RCC 7860 (cell line): ENCODE measurements at places on chromosomes 4 and X.

- DNase-seq, result no peak
These were observed 91.5 kb upstream of the ZNF827 start for GRCh38 chr4:146029939-146030710.

GRCh38 chrX:79176028-79176427, 31.5 kb downstream of the GPR174 start:
- DNase-seq, result no peak

DNA sequence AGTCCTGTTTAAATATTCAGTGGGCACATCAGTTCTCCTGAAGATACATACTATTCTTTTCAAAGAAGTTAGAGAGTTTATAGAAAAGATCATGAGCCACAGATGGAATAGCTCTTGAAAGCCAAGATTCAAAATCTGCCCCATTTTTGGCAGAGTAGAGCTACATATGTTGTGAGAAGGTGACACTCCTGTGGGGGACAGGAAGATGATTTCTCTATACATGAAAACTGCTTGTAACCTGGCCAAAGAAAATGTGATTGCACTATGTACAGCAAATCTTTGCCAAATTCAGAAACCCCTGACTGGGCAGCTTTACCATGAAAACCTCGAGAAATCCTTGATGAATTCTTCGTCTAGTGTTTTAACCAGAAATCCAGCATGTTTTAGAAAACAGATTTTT, 44.9 kb downstream of the GPM6A start:
- no peak for DNase-seq

GRCh38 chr4:4388836-4389575, 2.1 kb downstream of the NSG1 start:
- DNase-seq, result no peak

DNA sequence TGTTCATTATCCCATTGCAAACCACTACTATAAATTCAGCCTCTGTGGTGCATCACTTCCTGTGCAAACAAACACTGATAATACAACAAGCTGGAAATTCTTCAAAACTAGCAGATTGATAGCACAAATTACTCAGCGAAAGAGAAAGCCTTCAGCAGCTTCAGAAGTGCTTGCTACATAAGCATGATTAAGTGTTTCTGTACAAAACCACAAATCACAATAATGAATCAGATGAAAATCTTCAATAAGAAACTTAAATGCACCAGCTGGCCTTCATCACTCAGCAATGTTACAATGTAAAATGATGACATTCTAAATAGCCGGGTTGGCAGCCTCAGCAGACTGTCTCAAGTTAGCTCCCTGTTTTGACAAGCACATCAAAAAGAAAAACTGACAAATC, 262.2 kb downstream of the SPOCK3 start:
- no peak for DNase-seq

DNA sequence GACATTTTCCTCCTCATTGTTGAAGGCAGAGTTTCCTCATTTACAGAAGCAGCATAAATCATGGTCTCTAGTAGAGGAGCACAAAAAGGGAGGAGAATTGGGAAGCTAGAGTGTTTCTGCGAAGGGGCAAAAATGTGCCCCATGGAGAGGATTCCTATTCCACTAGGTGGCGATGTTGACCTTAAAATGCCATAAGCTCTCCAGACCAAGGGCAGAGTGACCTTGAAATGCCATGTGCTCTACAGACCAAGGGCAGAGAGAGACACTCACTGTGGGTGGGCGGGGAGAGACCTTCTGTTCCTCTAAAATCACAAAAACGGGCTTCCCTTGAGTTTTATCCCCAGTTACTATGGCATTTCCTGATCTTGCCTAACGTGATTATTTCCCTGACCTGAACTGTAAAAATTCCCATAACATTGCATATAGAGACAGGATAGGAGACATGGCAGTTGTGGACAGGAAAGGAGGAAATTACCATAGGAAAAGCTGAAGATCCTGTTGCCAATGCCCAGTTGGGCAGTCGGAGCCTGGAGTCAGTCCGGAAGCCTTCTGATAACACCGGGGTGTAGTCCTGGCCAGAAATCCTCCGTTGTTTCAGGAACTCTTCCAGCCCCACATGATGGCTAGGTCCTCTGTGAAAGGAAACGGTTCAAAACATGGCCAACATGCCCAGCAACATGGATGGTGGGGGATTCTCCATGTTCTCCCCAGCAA, 567.7 kb downstream of the MAGEB5 start:
- DNase-seq, result no peak

DNA sequence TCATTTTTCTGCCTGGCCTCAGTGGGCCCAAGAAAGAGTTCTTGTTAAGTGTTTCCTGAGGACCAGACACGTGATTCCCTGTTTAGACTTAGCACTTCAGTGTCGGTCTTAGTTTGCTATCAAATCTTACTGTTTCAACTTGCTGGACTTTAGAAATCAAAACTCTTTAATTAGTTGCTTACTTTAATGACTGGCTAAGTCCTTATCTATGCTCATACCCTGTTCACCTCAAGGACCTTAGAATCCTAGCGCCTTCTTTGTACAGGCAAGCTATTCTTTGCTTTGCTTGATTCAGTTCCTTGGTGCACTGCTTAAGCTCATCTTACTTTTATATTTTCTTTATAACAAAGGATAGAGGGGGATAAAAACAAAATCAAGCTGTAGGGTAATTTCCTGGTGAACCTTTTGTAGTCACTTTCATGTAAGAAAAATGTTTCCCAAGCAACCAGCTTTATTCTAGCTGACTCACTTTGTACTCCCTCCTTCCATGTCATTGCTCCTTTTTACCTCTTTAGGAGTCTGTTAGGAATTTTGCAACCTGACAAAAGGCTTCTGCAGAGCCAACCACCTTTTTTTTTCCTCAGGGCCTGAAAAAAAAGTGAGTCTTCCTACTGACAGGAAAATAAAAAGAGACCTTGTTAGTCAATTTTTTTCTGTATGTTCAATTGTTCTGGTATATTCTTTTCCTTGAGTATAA, 14.7 kb downstream of the WDR44 start:
- DNase-seq, result peak; percentile 17

- no peak for DNase-seq
These were observed 33.5 kb downstream of the OR13H1 start for GRCh38 chrX:131577413-131577812.

GRCh38 chr4:153514001-153514526, 47.9 kb downstream of the TMEM131L start:
- peak; percentile 7 for DNase-seq

DNA sequence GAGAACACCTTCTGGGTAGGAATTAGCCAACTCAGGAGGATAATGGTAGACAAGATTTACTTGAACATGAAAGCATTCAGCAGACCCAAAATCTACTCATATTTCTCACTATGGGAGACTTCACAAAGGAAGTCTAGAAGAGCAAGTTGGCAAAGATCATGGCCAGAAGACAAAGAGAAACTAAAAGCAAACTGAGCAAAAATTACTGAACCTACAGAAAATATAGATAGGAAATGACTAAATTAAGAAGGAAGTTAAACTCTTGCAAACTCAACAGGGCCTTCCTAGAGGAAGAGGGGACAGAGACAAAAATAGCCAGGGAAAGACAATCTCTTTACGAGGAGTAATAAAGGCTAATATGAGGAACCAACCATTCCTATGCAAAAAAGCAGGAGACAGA, 18.7 kb downstream of the CORIN start:
- DNase-seq, result no peak

DNA sequence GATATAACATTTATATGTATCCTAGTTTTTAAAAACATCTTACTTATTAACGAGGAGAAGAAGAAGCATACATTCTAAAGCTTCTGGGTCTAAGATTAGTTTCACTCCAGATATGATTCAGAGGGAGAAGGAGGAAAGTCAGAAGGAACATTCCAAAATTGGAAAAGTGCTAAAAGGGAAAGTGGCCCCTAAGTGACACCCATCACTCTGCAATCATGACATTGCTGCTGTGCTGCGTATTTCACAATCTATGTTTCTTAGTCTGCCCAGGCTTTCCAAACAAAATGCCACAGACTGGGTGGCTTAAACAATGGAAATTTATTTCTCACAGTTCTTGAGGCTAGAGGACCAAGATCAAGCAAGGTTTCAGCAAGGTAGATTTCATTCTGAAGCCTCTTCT, 72.5 kb upstream of the ATOH1 start:
- DNase-seq, result no peak

DNA sequence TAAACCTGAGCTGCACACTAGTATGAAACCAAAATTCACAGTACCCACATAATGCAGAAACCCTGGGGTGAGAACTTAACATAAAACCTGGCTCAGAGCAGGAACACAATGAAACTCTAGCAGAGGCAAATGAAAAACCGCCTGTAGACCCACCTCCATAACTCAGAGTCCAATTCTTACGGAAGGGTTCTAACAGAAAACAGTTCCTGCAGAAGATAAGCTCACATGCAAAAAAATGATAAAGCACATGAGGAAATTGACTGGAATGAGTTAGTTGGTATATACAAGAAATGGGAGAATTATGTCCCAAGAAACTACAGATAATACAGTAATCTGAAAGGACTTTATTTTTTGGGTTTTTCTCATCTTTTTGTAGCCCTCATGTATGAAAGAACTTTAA, 14.7 kb downstream of the RTL9 start:
- no peak for DNase-seq

DNA sequence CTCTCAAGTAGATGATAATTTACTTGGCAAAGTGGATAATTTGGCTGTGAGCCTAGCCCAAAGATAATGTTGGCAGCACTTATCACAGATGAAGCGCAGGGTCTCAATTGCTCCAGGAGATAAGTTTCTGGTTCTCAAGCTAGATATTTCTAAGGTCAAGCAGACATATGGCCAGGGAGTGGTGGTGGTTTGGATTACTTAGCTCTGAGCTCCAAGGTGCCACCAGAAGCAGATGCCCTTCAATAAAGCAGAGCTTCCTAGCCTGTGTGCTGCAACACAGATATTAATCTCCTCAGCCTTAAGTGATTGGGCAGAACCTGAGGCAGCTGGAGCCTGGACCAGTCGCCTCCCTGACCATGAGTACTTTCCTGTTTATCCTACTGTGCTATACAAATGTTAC, 79.2 kb upstream of the NALF2 start:
- no peak for DNase-seq

- DNase-seq, result peak; percentile 78
These were observed 34.5 kb upstream of the SLC4A4 start for GRCh38 chr4:71304289-71304850.

DNA sequence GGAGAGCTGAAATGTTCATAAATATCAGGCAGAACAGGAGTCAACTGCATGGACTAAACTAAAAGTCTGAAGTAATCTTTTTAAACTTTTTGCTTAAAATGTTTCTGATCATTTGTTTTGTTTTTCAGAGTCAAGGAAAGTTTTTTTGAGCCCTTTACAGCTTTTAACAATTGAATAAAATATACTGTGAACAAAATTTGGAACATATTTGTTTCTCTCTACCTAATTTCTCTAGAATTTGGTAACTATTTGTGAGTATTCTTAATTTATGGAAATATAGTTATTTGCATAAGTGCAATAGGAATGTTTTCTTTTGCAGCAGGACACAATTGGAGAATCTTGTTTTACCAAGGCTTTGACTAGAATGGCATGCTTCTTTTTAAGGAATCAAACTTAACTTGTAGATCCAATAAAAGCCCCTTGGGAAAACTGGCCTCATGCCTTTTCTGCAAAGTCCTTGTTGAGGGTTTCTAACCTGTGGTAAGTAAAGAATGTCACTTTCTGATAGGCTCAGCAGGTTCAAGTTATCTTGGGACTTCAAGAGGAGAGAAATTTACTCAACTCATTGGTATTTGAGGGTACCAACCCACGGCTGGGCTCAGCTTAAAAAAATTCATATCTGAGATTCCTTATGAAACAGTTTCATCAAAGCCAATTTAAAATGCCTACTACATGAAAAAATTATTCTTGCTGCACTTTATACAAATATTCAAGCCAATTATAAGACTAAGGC, 91.5 kb downstream of the UPRT start:
- no peak for DNase-seq

DNA sequence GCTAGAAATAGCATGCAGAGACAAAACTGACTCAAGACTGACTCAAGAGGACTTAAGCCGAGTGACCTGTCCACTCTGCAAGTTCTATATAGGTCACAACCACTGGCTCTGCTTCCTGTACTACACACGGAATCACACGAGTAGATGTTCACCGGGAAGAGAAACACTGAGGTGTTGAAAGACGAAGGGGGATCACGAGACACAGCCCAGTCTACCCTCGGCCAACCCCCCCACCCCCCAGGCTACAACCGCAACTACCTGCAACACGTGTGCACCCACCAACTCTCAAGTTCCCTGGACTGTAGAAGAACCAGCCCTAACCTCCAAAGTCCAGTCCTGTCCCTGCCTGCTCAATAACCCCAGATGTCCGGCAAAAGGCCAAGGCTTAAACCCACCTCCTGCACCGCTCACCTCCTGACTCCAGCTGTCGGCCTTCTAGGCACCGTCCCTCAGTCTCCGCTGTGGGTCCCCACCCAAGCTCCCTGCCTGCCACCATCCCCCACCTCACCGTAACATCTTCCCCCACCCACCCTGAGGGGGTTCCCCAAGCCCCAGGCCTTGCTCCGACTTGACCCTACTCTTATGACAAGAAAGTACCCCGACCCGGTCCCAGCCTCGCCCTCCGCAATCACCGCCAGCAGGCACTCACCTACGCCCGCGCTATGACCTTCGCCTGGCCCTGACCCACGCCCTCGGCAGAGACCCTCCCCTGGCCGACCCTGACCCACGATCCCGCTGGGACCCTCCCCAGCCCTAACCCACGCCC, 739 bp downstream of the GAK start:
- peak; percentile 61 for DNase-seq
